Calu3 (cell line): ENCODE measurements at places on chromosomes 7 and 10.

- DNase-seq = no peak
Measured at GRCh38 chr10:119595134-119595675, 1.6 kb downstream of the TIAL1 start.

DNA sequence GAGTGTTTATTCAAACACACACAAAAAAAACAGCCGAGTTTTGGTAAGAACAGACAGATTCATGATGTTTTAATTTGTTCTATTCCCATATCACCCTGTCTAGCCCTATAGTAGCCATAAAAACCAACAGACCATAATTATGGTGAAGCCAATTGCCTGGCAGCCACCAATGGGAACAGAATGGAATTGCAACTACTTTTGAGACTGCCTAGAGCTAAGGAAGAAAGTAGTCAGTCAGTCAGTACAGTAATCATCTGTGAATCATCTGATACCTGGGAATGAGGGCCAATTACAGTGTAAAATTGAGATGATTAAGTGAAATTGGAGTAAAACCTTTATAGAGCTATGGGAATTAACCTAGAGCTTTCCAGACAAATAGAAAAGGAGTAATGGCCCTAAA, 952.7 kb upstream of the KCND2 start:
- DNase-seq = no peak

GRCh38 chr7:141276031-141276430, 202.2 kb downstream of the TMEM178B start:
- DNase-seq = no peak

- no peak for DNase-seq
Measured at GRCh38 chr10:86413046-86413728, 46.6 kb upstream of the GRID1 start.

- DNase-seq = no peak
Measured at GRCh38 chr10:60277656-60278055, 112.0 kb downstream of the ANK3 start.

GRCh38 chr10:1074052-1074747, 18.0 kb downstream of the WDR37 start:
- DNase-seq = no peak

GRCh38 chr7:47303014-47303694, 278.8 kb downstream of the TNS3 start:
- DNase-seq = no peak

DNA sequence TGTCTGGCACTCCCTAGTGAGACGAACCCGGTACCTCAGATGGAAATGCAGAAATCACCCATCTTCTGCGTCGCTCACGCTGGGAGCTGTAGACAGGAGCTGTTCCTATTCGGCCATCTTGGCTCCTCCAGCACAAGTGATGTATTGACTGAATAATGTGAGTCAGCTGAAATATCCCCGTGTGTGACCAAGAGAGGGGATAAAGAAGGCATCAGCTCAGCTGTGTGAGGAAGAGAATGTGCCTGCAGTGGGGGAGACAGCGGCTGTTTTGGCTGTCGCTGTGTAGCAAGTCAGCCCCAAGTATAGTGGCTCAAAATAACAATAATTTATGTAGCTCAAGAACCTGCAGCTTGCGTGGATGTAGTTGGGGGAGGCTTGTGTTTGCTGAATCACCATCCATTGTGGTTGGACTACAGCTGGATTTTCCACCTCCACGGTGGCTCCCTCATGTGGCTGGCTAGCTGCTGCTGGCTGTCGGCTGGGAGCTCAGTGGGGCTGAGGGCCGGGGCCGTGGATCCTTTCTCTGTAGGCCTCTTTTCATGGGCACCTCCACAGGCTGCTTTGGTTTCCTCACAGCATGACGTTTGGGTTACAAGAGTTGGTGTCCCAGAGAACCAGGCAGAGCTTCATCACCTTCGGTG, 434.5 kb downstream of the CCSER2 start:
- no peak for DNase-seq

GRCh38 chr7:158585721-158586498, 1.7 kb downstream of the PTPRN2 start:
- DNase-seq = no peak

DNA sequence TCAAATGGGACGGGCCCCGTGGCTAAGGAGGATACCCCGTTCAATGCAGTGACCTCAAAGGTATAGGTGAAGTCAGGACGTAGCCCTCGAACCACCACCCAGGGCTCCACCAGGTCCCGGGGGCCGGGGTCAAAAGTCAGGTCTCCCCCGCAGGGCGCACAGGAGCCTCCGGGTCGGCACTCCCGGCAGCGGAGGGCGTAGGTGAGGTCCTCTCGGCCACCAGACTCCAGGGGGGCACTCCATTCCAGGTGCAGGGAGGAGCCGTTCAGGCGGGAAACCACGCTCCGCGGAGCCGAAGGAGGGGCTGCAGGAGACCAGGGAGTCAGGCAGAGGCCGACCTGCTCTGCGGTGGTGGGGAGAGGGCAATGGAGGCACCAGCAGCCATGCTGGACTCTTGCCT, 7.7 kb downstream of the EPHB4 start:
- DNase-seq = no peak

- DNase-seq = no peak
Measured at GRCh38 chr7:157011333-157012112, 1.1 kb upstream of the MNX1 start.

GRCh38 chr7:136687693-136688322, 180.6 kb upstream of the CHRM2 start:
- no peak for DNase-seq

DNA sequence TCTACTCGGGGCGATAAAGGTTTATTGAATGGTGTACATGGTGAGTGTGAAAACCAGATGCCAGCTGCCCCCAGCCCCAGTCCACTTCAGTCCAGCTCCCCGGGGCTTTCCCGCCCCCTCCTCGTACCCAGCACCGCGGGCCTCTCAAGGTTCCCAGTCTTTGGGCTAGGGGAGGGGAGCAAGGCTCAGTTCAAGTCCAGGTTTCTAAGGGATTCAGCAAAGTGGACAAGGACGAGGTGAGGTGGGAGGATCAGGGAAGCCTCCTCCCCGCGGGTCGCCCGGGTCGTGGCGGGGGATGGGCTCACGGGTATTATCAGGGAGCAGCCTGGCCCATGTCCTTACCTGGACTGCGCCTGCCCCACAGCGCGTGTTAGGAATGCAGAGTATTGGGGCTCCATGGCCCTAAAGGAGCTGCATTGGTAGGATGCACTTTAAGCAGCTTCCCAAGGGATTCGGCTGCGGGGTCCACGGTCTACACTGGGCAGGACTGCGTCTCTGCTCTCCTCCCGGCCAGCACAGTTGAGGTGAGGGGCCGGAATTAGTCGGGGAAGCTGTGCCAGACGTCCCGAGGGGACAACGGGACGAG, 541 bp upstream of the PFKFB3 start:
- DNase-seq = no peak

- peak; percentile 28 for DNase-seq
Measured at GRCh38 chr7:151796871-151797537, 79.9 kb downstream of the PRKAG2 start.

- DNase-seq = peak; percentile 70
Measured at GRCh38 chr7:41711283-41712064, 8.6 kb upstream of the INHBA start.

DNA sequence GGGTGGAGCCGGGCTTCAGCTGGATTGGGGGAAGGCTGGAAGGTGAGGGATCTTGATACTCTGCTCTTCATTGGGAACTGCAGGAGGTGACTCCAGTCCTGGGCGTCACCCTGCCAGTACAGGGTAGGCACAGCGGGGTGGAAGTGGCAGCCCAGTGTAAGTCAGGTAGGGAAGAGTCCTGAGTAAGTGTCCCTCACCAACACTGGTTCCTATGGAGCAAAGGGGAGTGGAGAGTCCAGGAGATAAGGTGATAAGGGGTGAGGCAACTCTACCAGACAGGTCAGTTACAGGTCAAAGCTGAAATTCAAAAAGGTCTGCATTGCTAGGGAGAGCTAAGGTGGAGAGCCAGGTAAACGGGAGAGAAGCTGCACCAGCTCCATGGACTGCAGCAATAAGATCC, 145.6 kb upstream of the NFE2L3 start:
- DNase-seq = no peak

GRCh38 chr10:8614054-8614565, 559.6 kb downstream of the GATA3 start:
- no peak for DNase-seq

- DNase-seq = no peak
Measured at GRCh38 chr7:133165001-133165400, 83.1 kb upstream of the CHCHD3 start.

GRCh38 chr10:110434489-110435096, 63.1 kb upstream of the DUSP5 start:
- no peak for DNase-seq

DNA sequence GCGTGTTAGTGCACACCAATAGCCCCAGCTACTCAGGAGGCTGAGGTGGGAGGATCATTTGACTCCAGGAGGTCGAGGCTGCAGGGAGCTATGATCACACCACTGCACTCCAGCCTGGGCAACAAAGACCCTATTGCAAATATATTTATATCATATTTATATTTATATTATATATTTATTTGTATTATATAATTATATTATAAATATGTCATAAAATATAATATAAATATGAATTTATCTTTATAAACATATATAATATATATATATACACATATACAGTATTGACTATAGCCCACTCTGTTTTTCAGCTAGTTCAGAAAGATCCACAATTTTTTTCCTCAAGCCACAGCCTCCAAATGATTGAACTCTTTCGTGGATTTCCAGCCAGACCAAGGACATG, 45.3 kb upstream of the MYL10 start:
- DNase-seq = no peak

- no peak for DNase-seq
Measured at GRCh38 chr10:133225707-133226191, 4.3 kb upstream of the UTF1 start.

DNA sequence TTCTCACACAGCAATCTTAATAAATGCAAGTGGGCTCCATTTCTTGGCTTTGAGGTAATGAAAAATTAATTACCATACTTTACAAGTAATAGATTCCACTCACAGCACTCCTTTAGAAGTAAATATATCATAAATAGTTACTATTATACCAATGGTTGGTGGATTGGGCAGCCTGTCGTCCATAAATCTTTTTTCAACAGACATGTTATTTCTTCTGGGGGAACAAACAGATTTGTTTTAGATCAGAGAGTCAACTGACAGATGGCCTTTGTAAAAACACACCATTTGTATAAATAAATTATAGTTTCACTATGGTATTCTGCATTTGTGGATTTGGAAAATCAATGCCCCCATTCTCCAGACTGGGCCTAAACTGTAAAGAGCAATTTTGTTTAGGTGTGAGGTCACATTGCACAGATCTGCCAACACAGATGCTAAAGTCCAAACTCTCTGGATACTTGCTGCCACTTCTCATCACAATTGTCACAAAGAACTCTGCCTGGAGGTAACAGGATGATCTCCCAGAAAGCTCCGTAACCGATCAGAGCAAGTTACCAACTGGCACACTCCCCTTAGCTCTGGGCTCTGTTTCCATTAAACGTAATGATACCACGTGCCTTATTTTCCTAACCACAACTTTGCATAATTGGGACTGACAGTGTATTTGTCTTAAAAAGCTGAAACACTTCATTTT, 4.5 kb upstream of the MACROH2A2 start:
- no peak for DNase-seq

GRCh38 chr7:155646669-155647068, 2.2 kb downstream of the RBM33 start:
- no peak for DNase-seq

DNA sequence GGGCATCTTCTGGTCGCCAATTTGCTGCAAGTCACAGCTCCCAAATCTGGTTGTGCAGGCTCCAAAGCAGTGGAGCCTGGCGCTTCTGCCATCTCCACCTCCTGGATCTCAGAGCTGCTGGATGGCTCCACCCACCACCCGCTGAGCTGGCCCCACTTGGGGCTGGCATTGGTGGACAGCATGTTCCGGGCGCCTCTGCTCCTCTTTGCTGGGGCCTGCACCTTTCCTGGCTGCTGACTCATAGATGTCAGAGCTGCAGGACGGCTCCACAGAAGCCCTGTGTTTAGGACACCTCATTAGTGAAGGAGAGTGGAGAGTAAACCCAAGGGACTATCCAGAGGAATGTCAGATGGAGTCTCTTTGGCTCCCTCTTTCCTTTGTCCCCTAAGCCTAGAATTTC, 27.4 kb downstream of the MAPK8 start:
- no peak for DNase-seq

DNA sequence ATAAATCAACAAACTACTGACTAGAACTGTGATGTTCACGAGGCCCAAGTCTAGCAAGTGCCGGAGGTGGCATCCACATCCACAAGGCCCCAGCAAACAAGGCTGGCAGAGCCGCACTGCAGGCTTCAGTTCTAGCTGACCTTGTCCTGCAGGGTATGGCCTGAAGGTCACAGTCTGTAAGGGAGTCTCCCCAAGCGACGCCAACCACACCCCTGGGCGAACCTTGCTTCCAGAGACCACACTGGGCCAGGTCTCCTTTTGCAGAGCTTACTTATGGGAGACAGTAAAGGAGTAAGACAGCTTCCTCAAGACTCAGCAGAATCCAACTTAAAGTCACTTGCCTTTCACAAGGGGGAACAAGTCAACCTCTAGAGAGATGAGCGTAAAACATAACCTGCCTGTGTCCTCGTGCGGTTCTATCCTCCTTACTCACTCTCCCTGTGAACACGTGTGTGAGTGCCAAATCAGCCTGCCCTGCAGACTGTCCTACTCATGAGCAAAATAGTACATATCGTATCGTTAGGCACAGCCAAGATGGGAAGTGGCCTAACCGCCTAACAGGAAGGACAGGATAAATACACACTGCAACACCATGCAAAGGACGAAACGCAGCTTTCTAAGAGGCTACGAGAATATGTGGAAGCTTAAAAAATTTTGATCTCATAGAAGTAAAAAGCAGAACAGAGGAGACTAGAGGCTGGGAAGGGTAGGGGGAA, 22.7 kb downstream of the FAM53B start:
- no peak for DNase-seq
